Stimulated activated CD4-positive, alpha-beta T cell treated with anti-CD3 and anti-CD28 coated beads, Interleukin-2, amount 100 ng/mL, for 24 hours (primary cell): ENCODE measurements at places on chromosomes 7 and 10.
A peak's percentile ranks its signal among the peaks of the same experiment; 100 is the strongest.

DNA sequence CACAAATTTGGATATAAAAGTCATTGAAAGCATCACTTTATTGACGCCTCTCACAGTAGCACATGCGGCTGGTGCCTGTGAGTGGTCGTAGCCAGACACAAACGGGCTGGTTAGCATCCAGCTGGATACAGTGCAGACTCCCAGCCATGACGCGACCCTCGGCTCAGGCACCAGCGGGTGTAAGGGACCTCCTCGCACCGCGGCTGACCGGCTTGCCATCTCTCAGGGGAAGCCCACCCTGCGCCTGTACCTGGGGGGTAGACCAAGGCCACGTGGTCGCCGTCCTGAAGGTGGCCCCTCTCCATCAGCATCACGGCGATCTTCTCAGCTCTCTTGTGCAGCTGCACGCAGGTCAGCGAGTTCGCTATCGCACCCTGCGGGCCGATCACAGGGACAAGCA, 213.8 kb downstream of the ZMYND11 start:
- DNase-seq = no peak

- DNase-seq = no peak
These were observed 4.7 kb upstream of the EFCAB10 start for GRCh38 chr7:105585850-105586500.

DNA sequence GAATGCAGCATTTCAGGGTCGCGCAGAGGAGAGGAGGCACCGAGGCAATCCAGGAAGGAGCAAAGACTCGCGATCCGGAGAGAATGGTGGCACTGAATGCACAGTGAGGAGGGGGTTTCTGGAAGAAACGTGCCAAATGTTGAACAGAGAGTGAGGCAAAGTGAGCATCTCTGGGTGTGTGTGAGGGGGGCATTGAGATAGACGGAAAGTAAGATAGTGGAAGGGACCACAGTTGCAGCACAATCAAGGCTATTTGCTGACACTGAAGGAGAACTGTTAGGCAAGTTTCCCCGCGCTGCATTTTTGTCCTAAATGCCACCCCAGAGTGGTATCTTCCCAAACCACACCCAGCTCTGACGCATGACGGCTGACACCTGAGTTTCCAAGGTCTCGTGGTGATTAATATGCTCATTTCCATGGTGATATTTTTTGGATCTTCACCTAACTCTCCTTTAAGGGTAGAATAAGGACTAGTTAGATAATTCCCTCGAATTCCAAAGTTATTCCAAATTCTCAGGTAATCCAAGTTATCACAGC, 14.4 kb upstream of the ADO start:
- DNase-seq = no peak

GRCh38 chr7:3250725-3251124, 50.3 kb upstream of the SDK1 start:
- no peak for DNase-seq

DNA sequence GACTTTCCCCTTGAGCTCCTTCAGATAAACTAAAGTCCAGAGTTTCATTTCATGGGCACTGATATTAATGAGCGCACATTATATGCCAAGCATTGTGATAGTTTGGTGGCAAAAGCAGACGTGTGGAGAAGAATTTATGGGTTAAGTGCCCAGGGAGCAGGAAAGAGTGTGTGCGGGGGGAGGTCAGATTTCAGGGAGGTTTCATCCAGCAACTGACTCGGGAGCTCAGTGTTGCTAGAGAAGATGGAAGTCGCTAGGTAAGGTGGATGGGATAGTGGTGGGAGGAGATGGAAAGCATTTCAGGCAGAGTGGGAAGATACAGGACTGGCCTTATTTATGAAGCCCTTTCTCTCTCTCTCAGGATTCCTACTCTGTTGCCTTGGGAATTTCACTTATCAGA, 223.0 kb downstream of the SNX10 start:
- no peak for DNase-seq

DNA sequence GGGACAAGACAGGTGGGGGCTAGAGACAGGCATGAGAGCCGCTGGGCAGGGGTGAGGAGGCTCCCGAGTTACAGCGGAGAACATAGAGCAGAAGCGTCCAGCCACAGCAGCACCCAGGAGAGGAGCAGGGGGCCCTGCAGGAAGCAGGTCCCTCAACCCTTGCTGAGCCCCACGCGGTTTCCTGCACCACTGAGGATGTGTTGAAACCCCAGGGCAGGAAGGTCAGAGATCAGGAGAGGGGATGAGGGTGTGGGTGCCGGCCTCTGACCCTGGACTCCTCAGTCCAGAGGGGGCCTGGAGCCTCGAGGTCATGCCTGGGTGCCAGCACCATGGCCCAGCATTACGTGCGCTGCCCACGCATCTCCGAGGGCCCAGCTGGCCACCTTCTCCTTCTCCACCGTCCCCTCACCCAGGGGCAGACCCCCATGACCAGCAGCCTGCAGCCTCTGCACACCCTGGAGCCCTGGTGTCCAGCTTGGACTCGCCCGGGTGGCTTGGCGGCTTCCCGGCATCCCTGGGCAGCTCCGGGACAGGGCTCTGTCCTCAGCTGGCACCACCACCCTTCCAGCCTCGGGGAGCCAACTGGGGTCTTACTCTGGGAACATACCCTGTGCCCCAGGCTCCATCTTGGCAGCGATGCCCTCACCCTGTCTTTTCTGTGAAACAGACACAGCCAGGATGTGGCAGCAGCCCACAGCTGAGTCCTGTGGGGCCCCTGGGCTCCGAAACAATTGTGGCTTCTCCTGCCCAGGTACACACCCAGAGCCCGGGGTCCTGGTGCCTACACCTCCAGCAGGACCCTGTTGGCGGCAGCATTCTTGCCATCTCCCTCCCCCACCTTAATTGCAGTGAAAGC, 52.0 kb downstream of the STK32C start:
- DNase-seq = no peak

- DNase-seq = peak; percentile 74
These were observed 78.6 kb upstream of the C10orf90 start for GRCh38 chr10:126749015-126749655.
